Right hindlimb (tissue), 1 donor: ENCODE measurements at places on chromosomes 6 and 20.
A peak's percentile ranks its signal among the peaks of the same experiment; 100 is the strongest.

- no peak for DNase-seq
Observed at GRCh38 chr20:20521736-20522135, 153.8 kb downstream of the INSM1 start.

GRCh38 chr20:35994994-35995453 lies 26.6 kb downstream of the CNBD2 start:
- DNase-seq, result peak; percentile 84

DNA sequence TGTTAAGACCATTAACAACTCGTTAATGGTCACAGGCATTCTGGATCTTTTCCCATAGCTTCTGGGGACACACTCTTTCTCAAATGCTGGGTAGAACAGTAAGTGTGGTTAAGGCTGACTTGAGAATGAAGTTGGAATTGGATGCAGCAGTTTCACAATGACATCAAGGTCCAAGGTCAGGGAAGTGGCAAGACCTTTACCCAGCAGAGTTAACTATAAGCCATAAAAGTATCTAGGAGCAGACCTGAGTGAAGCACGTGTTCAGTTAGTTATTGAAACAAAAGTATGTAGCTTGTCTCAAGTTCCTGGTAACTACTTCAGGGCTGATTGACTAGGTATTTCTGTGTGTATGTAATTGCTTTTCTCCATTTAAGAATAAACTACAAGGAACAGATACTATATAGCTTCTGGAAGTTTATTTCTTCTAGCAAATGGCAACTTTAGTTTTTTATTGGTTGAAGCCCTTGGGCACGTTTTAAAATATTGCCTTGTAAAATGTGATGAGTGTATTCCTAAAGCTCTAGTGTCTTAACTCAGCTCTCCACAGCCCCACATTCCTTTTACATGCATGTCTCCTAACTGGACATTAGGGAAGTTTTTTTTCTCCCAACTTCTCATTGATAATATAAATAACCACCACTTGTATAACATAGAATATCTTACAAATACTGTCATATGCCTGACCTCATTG lies 479.0 kb upstream of the CITED2 start:
- no peak for DNase-seq

DNA sequence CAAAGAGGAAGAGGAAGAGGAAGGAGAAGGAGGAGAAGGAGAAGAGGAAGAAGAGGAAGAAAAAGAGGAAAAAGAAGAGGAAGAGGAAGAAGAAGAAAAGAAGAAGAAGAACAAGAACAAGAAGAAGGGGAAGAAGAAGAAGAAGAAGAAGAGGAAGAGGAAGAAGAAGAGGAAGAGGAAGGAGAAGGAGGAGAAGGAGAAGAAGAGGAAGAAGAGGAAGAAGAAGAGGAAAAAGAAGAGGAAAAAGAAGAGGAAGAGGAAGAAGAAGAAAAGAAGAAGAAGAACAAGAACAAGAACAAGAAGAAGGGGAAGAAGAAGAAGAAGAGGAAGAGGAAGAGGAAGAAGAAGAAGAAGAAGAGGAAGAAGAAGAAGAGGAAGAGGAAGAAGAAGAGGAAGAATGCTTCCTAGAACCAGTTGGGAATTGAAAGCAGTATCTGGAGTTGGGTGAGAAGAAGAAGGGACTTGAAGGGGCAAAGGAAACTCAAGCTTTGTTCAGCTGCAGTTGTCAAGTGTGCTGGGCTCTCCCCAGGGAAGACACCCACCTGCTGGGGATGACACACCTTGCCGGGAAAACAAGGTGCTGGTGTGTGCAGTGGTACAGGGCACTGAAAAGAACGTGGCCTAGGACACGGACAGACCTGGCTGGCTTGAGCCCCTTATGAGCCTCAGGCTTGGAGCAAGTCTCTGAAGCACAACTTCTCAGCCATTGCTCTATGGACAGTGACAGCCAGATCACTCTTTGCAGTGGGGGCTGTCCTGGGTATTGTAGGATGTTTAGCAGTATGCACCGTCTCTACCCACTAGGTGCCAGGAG lies 30.1 kb upstream of the ARFGEF2 start:
- no peak for DNase-seq

- no peak for DNase-seq
Observed at GRCh38 chr6:14095437-14095836, 22.1 kb upstream of the CD83 start.

DNA sequence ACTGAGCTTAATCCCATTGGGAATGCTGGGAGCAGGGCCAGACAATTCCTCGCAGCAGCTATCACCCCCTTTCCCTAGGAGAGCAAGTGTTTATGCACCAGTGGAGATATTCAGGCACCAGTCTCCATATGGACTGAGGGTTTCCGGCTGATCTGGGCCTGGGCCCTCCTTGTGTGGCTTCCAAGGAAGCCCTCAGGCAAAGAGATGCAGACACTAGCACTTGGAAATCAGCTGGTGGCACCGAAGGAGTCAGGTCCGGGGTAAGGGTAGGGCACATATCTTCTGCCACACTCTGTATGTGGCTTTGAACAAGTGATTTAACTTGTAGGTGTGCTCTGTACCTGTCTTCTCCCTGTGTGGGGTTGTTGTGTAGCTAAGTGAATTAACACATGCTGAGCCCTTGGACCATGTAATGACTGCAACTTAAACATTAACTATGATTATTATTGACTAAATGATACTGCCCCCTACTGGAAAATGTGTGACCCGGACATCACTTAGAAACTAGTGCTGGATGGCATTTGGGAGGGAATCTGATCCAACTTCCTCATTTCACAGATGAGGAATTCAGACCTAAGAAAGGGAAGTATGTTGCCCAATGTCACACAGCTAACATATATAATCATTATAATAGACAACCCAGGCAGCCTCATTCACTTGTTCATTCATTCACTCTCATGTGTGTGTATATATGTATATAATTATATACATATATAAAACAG lies 19.3 kb upstream of the WFDC2 start:
- DNase-seq, result no peak

- DNase-seq, result no peak
Observed at GRCh38 chr20:2816583-2817340, 598 bp downstream of the TMEM239 start.

DNA sequence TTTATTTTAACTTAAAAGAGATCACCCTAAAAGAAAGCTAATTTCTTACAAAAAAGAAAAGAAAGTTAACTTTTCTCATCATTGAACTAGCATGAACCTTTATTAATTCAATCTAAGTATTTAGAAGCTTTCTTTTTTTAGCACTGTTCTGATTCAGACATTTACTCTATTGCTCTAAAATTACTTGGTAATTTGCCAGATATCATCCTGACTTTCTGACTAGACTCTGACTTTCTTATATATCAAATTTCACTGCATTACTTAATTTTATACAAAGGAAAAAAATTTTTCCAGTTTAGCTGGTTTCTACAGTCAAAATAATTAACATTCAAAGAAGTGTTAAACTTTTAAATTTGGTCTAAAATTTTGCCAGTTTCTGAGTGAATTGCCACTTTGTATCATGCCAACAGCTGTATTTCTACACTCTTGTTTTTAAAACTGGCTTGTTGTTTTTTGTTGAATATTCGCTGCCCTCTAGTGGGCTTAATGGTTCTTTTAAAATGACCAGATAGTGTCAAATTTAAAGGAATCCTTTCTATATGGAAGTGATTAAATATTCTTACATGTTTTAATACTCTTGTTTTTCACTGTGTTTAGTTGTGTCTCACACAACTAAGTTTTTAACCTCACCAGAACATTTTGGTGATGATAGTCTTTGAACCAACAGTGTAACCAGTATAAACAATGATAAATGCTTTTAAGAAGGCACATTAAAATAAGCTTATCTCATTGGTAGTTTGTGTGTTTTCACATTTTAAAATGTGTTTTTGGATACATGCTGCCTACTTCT lies 102.0 kb downstream of the POPDC3 start:
- no peak for DNase-seq

GRCh38 chr6:50848989-50849795 lies 30.5 kb downstream of the TFAP2B start:
- DNase-seq, result no peak

- DNase-seq, result no peak
Observed at GRCh38 chr6:501891-502601, 110.5 kb downstream of the IRF4 start.

DNA sequence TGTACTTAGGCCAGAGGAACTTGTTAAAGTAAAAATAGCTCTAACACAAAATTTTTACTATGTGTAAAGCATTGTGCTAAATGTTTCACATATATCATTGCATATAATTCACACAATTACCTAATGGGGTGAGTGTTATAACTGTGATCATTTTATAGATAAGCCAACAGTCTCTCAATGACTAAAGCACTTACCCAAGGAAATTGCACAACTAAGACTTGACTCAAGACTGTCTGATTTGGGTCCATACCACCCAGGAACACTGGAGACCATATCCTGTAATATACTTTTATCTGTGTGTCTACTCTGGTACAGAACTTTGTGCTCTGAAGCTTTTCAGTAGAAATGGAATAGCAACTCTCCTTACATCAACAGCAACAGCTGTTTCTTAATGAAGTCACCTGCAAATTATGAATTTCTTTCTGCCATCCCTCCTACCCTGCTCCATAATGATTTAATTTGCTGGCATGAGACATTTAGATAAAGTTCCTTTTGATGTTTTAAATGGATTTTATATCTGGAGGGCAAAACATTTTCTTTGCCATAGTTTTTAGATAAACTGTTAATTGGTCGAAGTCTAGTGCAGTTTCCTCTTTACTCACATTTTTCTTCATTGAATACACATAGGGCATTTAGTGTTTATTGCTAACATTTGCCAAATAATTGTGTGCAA lies 47.5 kb downstream of the TSPYL4 start:
- DNase-seq, result no peak

- DNase-seq, result no peak
Observed at GRCh38 chr20:24185791-24186190, 197.2 kb upstream of the GGTLC1 start.

GRCh38 chr6:85449388-85449817 lies 480 bp upstream of the NT5E start:
- peak; percentile 72 for DNase-seq

DNA sequence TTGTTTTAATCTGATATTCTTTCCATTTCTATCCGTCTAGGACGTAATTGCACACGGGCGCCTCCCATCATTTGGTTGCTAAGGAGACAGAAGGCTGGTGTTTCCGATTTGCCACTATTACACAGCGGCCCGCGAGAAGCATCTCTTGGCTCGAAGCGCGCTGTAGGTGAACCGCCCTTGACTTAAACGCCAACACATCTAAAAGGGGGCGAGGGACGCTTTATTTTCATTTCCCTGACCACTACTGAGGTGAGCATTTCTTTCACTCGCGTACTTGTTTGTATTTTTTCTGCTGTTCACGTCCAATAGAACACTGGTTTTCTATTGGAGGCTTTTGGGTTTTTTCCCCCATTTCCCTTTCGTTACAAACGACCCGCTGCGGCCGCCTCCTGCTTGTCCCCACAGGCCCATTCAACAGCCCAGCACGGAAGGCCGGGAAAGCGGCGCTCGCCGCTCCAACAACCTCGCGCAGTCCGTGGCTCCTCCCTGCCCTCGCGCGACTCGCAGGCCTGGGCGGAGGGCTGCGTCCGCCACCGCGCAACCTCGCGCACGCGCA lies 505 bp upstream of the WRNIP1 start:
- DNase-seq, result peak; percentile 80

- no peak for DNase-seq
Observed at GRCh38 chr6:149230712-149231460, 86.6 kb upstream of the TAB2 start.

- no peak for DNase-seq
Observed at GRCh38 chr6:100458841-100459591, 5.7 kb downstream of the SIM1 start.

DNA sequence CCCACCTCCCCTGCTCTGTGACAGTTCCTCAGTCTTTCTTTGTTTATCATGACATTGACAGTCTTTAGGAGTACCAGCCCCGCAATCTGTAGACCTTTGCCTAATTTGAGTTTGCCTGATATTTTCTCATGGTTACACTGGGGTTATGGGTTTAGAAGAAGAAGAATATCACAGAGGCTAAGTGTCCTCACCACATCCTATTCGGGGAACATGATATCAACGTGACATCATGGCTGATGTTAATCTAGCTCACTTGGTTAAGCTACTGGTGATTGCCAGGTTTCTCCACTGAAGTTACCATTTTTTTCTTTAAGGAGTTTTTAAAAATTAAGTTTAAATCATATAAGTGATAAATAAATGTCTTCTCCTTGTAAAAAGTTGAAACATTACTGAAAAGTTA lies 127.5 kb downstream of the CEP57L1 start:
- no peak for DNase-seq

DNA sequence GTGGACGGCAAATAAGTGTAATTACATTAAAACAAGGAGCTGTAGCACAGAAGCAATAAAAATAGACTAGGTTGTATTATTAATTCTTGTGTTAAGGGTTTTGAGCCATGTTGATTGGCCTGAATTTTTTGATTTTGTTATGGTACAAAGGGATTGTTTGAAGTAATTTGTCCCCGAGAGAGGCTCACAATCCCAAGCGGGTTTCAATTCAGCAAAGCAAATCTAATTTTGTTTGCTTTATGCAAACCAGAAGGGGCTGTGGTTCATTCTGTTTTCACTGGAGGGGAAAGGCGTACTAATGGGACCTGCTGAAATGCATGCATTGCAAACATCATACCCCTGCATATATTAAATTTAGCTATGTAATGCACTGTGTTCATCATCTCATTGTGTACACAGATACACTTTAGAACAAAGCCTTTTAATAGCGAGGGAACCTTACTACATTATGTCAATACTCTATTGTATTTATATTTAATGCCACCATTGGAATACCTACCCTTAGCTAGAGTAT lies 379.5 kb upstream of the POU3F2 start:
- DNase-seq, result no peak

- peak; percentile 40 for DNase-seq
Observed at GRCh38 chr6:109484122-109484521, 1.1 kb upstream of the ZBTB24 start.

GRCh38 chr20:14609328-14610221 lies 272.2 kb upstream of the FLRT3 start:
- DNase-seq, result no peak

- DNase-seq, result no peak
Observed at GRCh38 chr6:1736346-1737105, 126.8 kb downstream of the FOXC1 start.

- DNase-seq, result no peak
Observed at GRCh38 chr6:136181861-136182260, 68.2 kb downstream of the MTFR2 start.
